BJ (cell line): ENCODE measurements at places on chromosomes 4 and X. TPM values are rescaled to one million over a fixed set of nuclear protein-coding genes. Genes with fewer than 3 reads are reported as not detected.

The ARHGEF6 gene
- polyA plus RNA-seq, result 3.0 and 5.1 TPM in 2 replicates

The POU3F4 gene
- not detected in 2 replicates for polyA plus RNA-seq

The SH2D1A gene
- polyA plus RNA-seq, result not detected in 2 replicates

The AFM gene
- polyA plus RNA-seq, result not detected in 2 replicates

The SSX3 gene
- not detected in 2 replicates for polyA plus RNA-seq

The DCHS2 gene
- polyA plus RNA-seq, result not detected in 2 replicates

The YY2 gene
- 0.60 and 0.83 TPM in 2 replicates for polyA plus RNA-seq

The FSTL5 gene
- not detected in 2 replicates for polyA plus RNA-seq

The MSL3 gene
- 27.2 and 31.6 TPM in 2 replicates for polyA plus RNA-seq

The NPY2R gene
- not detected in 2 replicates for polyA plus RNA-seq

The TMPRSS11D gene
- polyA plus RNA-seq, result not detected in 2 replicates

The PPEF2 gene
- not detected in 2 replicates for polyA plus RNA-seq

The TRPC3 gene
- polyA plus RNA-seq, result 0.43 and 0.56 TPM in 2 replicates

The AVPR2 gene
- not detected in 2 replicates for polyA plus RNA-seq

The DUSP9 gene
- 0.04 and 0.06 TPM in 2 replicates for polyA plus RNA-seq

The GPR34 gene
- not detected in 2 replicates for polyA plus RNA-seq

The STOX2 gene
- polyA plus RNA-seq, result 0.04 and 0.27 TPM in 2 replicates

The SRD5A3 gene
- 15.2 and 24.0 TPM in 2 replicates for polyA plus RNA-seq

The BMP3 gene
- polyA plus RNA-seq, result 0.01 and 0.05 TPM in 2 replicates

The ETNPPL gene
- not detected in 2 replicates for polyA plus RNA-seq

The FRMPD3 gene
- polyA plus RNA-seq, result 0.01 and 0.02 TPM in 2 replicates

The CCNQ gene
- 32.1 and 44.0 TPM in 2 replicates for polyA plus RNA-seq

The HS6ST2 gene
- not detected in 2 replicates for polyA plus RNA-seq

The CD38 gene
- polyA plus RNA-seq, result not detected in 2 replicates

The IL2 gene
- polyA plus RNA-seq, result not detected in 2 replicates

The UTP3 gene
- polyA plus RNA-seq, result 10.4 and 16.8 TPM in 2 replicates

The CXCL3 gene
- 0.18 and 0.47 TPM in 2 replicates for polyA plus RNA-seq

The FGD1 gene
- 3.5 and 5.6 TPM in 2 replicates for polyA plus RNA-seq

The GPR143 gene
- not detected in 2 replicates for polyA plus RNA-seq

The FGF16 gene
- polyA plus RNA-seq, result not detected in 2 replicates

The GAGE2A gene
- polyA plus RNA-seq, result not detected in 2 replicates

The CSN1S1 gene
- not detected in 2 replicates for polyA plus RNA-seq

The ETDB gene
- not detected in 2 replicates for polyA plus RNA-seq

The PDGFRA gene
- polyA plus RNA-seq, result 90.5 and 129 TPM in 2 replicates

The NAP1L3 gene
- 0.52 and 0.83 TPM in 2 replicates for polyA plus RNA-seq

The TKTL1 gene
- not detected in 2 replicates for polyA plus RNA-seq

The ADH1B gene
- 0.04 TPM in 2 replicates for polyA plus RNA-seq

The TRAPPC2 gene
- polyA plus RNA-seq, result 5.5 and 7.5 TPM in 2 replicates

The SNCA gene
- polyA plus RNA-seq, result 0.18 and 0.50 TPM in 2 replicates

The DIPK2B gene
- polyA plus RNA-seq, result not detected in 2 replicates

The TCP11X1 gene
- polyA plus RNA-seq, result not detected in 2 replicates

The GLOD5 gene
- not detected in 2 replicates for polyA plus RNA-seq
